ENCODE measurements at places on chromosomes 5 and 9.
A peak's percentile ranks its signal among the peaks of the same experiment; 100 is the strongest.

- DNase-seq = no peak
Measured at GRCh38 chr5:851076-851475, 290 bp upstream of the ZDHHC11 start.

DNA sequence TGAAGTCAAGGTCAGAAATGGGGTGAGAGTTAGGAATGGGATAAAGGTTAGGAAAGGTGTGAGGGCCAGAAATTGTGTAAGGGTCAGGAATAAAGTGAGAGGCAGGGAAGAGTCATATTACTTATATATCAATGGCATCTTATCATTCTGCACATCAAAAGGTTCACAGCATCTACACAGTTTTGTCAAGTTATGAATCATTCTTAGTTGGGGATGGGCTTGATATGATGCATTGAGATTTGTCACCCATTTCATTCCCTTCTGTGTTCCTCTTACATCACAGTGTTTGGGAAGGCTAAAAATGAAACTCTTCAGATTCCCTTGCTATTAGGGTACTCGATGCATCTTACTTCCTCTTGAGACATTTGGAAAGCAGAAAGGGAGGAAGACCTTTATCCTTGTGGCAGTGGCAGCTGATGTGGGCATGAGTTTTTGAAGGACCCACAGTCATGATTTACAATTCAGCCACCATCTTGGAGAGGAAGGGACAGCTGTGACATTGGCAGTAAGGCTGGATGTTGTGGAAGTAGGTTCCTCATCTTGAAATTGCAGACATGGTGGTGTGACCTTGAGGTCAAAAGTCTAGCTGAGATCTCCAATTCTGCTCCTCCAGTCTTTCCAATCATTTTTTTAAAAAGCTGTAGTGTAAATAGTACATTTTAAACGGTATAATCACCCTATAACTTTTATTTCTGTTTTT lies 24.2 kb upstream of the NPR3 start:
- peak; percentile 18 for DNase-seq

- DNase-seq = no peak
Measured at GRCh38 chr9:13990331-13990730, 323.6 kb downstream of the NFIB start.

- DNase-seq = peak; percentile 30
Measured at GRCh38 chr9:71791875-71792274, 23.6 kb upstream of the CEMIP2 start.

GRCh38 chr9:125839317-125839716 lies 92.1 kb downstream of the PBX3 start:
- no peak for DNase-seq

GRCh38 chr5:20636686-20637085 lies 648.7 kb upstream of the CDH18 start:
- no peak for DNase-seq

- DNase-seq = no peak
Measured at GRCh38 chr9:76399856-76400255, 5.6 kb upstream of the RFK start.

DNA sequence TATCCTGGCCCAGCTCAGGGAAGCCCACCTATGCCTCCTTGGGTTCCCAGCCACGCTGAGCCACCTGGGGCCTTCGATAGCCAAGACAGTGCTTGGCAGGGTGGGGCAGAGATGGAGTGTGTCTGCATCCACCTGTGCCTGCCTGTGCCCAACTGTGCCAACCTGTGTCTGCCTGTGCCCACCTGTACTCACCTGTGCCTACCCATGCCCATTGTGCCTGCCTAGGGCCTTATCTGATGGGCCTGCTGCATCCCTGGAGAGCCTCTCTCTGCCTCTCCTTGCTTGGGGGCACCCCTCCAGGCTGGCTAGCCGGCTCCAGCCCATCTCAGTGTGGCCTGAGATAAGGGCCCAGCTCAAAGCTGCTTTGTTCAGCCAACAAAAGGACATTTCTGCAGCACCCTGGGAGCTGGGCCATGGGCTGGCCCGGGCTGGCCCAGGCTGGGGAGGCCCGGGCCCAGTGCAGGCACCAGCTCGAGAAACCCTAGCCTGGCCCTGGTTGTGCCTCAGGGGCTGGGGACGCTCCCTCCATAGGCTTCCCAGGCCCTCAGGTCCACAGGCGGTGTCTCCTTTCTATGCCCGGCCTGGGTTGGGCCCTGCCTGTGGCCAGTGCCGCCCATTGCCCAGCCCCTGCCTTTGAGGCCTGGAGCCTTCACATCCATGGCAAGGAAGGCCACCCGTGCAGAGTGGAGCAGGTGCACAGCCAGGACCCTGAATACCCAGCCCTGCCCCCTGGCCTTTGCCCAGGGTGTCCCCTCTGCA lies 37.3 kb upstream of the NOTCH1 start:
- no peak for DNase-seq

DNA sequence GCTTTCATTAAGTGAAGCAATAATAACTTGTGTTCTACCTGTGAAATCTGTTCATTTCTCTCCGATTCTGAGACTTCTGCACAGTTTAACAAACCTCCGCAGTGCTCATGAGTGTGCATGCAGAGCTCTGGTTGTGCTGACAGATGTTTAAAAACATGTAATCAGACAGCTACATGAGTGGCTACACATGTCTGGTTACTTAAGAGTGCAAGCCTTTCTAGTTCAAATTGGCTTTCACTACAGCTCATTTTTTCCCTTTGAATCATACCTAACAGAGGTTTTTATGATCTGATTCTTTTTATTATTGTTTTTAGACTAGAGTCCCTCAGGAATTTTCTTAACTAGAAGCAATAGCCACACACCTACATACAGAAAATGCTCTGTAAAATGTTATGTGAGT lies 310.2 kb downstream of the ARRDC3 start:
- DNase-seq = peak; percentile 11

Data from EL (cell line).